Occipital lobe (tissue), 3 donors: ENCODE measurements at places on chromosomes 16 and 17.

DNA sequence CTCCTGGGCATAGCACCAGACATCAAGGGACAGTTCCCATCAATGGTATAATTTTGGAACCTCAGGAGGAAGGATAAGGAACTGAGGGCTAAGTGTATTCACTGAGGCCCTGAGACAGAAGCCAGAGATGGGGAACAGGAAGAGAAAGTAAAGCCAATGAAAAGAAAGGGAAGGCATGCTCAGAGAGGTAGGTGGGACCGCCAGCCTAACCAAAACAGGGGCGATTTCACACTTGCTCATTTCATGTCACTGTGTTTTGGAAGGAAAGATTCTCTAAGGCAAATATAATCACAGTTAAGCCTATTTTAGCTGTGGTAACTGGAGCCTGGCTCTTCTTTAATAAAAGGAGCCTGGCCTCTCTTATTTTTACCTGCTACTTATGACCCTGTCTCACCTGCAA lies 411.1 kb downstream of the CDH13 start:
- no peak for DNase-seq

DNA sequence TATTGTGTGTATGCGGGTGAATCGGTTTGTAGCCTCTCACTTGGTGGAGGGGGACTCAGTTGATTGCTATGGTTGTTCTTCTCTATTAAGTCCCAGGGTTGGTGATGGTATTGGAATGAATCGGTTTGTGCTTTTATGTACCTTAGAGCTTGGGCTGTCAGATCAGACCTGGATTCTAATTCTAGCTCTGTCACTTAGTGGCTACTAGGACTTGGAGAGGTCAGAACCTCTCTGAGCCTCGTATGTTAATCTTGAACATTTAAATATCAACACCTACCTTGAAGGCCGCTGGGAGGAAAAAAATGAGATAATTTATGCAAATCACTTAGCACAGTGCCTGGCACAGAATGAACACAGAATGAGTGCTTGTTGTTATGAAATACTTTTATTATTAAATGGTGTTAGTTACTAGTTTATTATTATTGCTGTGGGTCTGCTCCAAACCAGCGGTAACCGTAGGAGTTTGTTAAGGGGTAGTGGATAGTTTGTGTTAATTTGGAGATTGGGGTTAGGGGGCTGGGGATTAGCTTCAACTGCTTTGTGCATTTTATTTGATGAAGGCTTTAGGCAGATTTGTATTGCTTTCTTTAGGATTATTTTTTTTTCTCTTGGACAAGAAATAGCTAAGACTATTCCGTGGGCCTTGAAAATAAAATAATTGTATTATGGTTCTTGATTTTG lies 3.5 kb downstream of the KDM6B start:
- DNase-seq = no peak

DNA sequence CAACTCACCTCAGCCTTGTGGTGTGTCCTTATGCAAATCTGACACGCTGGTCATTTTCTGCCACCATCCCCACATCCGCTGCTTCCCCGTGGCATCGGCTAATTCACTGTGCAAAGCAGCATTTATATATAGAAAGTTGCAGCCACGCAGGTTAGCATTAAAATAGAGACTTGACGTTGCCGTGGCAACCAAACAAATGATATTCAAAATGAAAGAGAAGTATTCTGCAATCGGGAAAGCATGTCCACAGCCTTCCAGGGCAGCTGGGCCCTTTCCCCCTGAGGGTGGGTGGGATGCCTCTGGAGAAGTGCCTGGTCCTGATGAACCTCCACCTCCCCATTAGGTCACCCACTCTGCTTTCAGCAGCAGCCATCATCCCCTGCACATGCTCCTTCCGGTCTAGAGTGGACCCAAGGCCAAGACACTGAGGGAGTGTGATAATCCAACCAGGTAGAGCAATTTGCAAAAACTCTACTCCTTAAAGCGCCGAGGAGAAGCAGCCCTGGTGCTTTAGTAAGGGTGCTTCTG lies 138.7 kb downstream of the GAS7 start:
- DNase-seq = peak; percentile 37

DNA sequence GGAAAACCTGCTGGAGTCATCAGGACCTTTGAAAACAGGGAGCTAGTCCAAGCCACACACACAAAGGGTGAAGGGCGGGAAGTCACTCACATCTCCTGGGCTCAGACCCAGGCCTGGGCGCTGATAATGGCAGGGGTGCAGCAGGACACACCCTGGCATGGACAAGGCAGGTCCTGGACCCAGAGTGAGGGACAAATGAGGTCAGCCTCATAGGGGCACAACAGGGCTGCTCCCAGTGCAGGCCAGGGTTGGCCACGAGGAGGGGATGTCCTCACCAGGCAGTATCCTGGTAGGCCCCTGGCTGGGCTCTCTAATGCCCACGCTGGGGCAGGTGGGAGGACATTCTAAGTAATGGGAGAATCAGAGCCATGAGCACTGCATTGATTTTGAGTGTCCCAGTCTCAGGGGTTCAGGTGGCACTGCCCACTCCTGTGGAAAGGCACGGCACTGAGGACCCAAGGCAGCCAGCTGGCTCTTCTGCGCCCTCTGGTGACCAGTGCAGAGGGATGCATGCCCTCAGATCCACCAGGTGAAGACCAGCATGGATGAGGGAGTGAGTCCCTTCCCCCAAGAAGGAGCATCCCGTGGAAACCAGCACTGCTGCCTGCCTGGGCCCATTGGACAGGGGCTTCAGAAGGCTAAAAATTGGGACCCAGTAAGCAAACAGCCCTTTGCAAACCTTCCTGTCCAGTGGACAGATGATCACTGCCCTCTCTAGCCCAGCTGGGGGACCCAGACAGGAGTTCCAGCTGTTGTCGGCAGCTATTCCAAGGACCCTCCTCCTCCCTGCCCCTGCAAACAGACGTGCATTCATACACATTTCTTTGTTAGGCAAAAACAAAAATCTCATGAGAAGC lies 23.4 kb upstream of the SREBF1 start:
- DNase-seq = peak; percentile 46

- DNase-seq = no peak
Observed at GRCh38 chr17:32971171-32971570, 20.5 kb upstream of the SPACA3 start.

DNA sequence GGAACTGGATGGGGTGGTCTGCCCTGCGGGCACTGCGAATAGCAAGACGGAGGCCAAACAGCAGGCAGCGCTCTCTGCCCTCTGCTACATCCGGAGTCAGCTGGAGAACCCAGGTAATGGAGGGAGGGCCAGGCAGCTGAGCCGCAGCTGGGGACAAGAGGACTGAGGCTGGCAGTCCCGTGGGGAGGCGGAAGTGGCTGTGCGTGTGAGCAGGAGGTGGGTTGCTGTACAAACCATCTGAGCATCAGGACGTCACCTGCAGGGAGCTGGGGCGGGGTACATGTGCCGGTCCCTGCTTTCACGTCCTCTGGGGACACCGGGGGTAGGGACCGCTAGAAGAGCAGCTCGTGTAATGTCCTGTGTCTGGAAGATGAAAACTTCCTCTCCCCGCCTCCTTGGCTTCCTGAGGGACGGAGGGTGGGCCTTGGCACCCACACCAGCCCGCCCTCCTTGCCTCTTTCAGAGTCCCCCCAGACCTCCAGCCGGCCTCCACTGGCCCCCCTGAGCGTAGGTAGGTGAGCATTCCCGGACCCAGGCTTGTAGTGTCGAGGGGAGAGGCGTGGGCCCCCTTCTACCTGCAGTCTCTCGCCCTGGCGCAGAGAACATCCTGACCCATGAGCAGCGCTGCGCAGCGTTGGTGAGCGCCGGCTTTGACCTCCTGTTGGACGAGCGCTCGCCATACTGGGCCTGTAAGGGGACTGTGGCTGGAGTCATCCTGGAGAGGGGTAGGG lies 3.7 kb downstream of the ADAD2 start:
- DNase-seq = no peak

GRCh38 chr17:42844761-42845555 lies 578 bp downstream of the AOC2 start:
- DNase-seq = no peak

DNA sequence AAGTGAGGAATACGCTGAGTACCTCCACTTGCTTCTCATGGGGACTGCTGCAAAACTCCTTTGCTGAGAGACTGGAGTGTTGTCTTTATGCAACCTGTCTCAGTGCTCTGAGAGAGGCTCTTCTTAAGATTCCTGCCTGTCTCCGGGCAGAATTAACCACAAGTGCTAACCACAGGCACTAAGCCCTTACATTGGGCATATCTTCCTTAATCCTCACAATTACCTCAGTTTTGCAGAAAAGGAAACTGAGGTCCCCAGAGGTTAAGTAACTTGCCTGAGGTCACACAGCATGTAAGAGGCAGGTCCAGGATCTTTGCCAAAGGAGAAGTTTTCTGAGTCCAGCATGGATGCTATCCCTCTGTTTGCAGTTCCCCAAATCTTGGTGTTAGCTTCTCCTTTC lies 86.0 kb downstream of the GP2 start:
- no peak for DNase-seq

DNA sequence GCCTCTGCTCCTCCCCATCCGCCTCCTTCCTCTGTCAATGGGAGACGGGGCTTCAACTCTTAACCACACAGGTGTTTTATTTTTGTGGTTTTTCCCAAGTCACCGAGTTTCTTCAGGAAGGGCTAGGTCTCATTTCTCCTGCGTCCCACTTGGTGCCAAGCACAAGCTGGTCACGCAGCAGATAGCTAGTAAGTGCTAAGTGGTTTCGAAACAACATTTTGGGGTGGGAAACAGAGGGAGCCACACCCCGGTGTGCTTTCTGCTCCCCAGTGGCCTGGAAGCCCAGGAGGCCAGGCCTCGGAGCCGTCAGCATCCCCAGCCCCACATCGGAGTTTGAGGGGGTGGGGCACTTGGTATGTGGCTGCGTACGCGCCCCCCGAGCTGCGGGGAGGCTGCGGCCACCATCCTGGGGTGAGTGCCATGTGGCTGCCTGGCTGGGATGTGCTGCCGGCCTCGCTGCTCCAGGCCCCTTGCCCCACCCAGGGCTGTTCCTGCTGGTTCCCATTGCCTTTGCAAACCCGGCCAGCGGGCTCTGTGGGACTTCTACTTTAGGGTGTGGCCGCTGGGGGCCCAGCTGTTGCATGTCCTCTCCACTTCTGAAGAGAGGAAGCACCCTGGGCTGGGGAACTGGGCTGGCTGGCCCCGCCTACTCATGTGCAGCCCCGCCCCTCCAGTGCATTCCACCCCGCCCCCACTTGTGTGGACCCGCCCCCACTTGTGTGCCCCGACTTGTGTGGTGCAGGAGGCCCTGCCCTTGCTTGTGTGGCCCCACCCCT lies 55.6 kb downstream of the BAIAP2 start:
- DNase-seq = no peak

DNA sequence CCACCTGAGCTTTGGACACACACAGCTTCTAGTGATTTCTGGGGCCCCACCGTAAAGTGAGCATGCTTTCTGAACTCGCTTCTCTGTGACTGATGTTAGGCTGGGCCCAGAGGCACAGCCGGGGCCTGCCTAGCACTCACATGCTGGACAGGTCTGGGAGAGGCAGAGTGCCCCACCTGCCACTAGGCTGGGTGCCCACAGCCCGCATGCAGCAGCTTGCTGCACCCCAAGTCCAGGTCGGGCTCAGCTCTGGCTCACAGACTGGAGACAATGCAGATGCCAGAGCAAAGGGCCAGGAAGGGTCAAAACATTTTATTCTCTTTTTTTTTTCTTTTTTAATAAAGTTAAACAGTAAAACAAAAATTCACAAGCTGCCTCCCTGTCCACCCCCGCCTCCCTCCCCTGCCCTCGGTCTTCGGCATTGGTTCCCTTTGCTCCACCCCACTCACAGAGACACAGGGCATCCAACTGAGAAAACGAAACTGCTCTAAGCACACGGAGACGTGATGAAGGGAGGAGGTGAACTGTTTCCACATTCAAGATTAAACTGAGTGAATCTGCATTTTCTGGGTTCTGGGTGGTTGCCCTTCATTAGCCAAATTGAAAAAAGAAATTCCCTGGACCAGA lies 9.7 kb downstream of the CNP start:
- no peak for DNase-seq

DNA sequence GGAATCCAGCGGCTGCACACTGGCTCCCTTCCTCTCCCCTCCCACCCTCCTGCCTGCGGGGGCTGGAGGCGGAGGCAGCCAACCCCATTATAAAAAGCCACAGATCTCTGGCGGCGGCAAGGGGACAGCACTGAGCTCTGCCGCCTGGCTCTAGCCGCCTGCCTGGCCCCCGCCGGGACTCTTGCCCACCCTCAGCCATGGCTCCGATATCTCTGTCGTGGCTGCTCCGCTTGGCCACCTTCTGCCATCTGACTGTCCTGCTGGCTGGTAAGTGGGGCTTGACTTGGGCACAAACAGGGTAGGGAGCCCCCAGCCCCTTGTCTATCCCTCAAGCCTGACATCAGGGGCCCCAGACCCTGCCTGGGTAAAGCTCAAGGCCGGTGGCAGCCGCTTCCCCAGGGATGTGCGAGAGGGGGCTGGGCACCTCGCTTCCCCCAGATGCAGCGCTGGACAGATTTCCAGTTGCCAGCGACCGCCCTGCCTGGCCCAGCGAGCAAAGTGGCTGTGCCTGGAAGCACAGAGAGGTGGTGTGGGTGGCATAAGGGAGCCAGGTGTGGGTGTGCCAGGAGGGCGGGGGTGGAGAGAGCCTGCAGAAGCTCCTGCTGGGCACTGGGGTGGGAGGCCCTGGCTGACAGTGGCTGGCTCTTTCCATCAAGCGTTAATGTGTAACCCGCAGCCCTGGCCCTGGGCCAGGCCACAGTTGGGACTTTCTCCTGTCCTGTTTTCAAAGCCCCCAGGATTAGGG lies at the start of gene CX3CL1:
Gene CX3CL1 (plus strand): TSS at position 119 of the 745 bp plus-strand sequence. CDS start 79 bp downstream, at position 198.
- DNase-seq = peak; percentile 78

DNA sequence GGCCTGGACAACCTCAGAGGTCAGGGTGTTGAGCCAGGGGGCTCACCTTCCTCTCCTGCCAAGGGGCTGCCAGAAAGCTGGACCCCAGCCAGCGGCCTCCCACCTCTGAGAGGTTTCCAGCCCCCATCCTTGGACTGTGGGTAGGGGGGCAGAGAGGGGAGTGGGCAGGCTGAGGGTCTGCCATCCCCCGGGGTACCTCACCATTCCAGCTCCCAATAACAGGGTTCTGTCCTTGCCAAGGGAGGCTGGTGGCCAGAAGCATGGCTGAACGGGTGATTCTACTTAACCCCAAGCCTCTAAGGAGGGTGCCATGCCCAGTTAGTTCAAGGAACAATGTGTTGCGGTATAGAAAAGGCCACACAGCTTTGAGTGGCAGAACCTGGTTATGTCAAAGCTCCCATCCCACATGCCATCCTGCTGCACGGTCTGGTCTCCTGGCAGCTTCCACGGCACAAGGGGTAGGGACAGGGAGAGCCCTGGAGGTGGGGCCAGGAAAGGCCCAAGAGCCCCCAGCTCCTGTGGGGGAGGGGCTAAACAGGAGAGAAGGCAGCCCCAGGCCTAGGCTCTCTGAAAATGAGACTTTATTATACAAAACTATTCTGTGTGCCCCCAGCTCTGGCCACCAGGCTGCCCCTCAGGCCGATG lies 19.8 kb downstream of the B9D1 start:
- DNase-seq = no peak

DNA sequence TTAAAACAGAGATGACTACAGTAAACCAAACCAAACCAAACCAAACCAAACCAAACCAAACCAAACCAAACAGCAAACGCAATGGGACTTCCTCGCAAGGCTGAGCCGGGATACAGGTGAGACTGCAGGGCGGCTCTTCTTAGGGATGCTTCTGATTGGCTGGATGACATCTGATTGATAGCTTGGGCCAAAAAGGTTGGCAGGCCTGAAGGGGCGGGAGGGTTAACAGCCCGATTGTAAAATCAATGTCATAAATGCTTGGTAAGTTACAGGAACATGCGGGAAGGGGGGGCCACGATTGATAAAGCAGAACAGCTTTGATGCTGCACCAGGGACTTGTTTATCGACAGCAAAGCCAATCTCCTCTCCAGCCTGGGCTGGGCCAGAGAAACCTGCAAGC lies 86.1 kb downstream of the ZFHX3 start:
- DNase-seq = no peak
